NCI-H526 (cell line): ENCODE measurements at places on chromosomes 2 and 18.

DNA sequence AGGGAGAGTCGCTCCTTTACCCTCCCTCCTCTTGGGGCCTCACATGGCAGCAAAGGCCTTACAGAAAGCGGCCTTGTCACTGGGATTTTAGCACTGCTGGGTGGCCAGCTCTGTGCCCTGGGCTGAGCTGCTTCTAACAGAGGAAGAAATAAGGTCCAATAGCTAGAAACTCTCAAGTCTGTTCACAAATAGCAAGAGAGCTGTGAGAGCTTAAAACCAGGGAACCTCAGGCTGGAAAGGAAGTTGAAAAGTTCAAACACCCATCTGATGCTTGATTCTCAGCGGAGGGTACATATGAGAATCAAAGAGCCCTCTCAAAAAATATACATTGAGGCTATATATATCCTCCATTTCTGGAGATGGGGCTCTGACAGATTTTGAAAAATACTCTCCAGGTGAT is 54.7 kb downstream of the ST6GAL2 start:
- DNase-seq: no peak

DNA sequence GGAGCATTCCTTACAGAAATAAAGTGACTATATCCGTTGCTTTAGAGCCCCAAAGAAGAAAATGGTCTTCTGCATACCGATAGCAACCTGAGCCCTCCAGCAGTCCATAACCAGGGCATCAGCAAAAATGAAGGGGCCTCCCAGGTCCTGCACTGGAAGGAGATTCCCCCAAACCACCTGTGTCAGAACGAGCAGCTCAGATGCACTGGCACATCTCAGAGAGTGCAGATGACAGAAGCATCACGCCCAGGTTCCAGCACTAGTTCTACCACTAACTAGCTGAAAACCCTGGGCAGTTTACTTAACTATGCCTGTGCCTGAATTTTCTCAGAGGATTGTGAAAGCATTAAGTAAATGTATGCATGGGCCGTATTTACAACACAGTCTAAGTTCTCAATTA is 466.7 kb upstream of the MYT1L start:
- DNase-seq: no peak

GRCh38 chr2:100126201-100126600 is 16.2 kb downstream of the AFF3 start:
- no peak for DNase-seq

DNA sequence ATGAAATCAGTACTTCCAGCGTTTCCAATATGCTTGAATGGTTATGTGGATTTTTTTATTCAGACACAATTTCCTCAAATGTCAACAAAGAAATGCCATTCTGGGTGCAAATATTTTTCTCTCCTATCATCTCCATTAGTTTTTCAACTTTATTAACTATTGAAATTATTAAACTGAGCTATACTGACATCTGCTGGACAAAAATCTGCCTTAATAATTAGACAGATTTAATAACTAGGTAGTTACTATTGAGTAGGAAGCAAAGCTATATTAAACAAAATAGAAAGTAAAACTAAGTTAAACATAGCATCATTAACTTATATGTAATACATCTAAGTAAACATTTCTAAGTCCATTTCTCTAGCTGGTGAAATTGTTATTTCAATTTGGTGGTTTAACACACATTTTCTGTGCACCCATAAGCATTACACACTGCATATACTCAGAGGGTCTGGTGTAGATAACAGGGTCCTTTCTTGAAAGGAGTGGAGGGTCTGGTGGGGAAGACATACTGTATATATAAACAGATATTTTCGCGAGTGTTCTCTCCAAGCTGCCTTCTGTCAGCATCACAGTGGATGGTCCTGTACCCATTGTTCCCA is 77.0 kb downstream of the LANCL1 start:
- no peak for DNase-seq

DNA sequence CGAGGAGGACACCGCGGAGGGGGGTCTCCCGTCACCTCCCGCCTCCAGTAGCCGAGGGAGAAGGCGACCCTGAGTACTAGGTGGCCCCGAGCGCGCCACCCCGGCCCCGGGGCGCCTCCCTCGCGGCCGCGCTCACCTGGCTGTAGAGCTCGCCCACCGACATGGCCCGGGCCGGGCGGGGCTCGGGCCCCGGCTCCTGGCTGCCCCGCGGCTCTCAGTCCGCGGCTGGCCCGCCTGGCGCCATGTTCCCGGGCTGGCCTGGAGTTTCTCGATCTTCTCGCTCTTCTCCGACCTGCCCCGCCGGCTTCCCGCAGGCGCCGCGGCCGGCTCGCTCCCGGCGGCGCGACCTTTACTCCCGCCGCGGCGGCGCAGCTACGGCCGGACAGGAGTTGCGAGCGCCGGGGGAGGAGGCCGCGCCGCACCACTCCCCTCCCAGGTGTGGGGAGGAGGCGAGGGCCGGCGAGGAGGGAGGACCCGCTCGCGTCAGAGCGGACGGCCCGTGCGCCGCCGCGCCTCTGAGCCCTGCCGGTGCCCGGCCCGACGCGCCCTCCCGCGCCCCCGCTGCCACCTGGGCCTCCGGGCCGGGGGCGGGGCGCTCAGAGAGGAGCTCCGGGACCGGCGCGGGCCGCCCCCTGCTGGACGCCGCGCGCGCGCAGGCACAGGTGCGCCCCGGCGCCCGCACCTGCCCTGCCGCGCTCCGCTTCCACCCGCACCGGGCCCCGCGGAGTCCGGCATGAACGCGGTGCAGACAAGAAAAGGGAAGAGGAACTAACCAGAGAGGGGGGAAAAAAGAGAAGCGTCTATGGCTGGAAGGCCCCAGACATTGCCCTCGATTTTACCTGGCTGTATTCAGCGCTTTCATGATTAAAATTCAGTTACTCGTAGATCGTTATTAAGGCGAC is at the start of gene MYO5B:
Gene MYO5B (minus strand): TSS at position 517 of the 902 bp plus-strand sequence. CDS start 354 bp downstream, at position 163.
- peak; percentile 96 for DNase-seq

DNA sequence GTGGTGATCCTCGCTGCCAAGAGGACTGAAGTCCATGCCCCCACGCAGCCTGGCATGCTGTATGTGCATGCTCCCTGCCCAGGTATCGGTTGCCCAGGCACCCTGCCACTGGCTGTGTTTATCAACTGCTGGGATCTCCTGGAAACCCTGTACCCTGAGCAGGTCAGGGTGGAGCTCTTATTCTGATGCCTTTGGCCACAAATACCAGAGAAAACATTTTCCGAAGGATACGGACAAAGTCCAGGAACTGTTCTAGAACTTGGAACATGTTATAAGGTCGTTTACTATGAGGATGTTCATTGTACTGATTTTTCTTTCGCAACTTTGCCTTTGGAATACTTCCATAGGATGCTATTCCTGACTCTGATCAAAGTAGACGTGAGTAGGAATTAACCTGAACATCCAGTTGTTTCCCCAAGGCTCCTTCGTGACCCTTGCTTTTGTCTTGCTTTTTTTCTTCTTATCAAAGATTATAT is 55.2 kb downstream of the TMEM17 start:
- no peak for DNase-seq

- no peak for DNase-seq
Measured at GRCh38 chr2:735670-736218, 58.5 kb upstream of the TMEM18 start.

GRCh38 chr2:61450144-61450543 is 20.7 kb downstream of the USP34 start:
- no peak for DNase-seq

DNA sequence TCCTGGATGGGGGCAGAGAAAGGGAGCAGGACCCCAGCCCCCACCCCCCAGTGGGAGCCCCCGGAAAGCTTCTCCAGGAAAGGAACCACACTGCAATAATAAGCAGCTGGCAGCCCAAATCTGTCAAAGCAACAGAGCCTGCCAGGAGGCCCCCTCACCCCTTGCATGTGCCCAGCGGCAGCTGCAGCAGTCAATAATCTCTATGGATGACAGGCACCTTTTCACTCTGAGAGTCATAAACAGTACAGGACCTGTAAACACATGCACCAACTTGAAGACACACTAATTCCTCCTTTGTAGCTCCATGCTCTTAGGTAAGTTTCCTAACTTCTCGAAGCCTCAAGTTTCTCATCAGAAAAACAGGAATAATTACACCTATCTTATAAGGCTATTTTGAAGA is 26.2 kb upstream of the KDM3A start:
- no peak for DNase-seq

GRCh38 chr2:134573085-134573370 is 145.8 kb downstream of the TMEM163 start:
- DNase-seq: no peak

GRCh38 chr2:120732506-120733237 is 3.0 kb upstream of the GLI2 start:
- no peak for DNase-seq

- DNase-seq: no peak
Measured at GRCh38 chr2:177568390-177568789, 175.8 kb downstream of the AGPS start.

DNA sequence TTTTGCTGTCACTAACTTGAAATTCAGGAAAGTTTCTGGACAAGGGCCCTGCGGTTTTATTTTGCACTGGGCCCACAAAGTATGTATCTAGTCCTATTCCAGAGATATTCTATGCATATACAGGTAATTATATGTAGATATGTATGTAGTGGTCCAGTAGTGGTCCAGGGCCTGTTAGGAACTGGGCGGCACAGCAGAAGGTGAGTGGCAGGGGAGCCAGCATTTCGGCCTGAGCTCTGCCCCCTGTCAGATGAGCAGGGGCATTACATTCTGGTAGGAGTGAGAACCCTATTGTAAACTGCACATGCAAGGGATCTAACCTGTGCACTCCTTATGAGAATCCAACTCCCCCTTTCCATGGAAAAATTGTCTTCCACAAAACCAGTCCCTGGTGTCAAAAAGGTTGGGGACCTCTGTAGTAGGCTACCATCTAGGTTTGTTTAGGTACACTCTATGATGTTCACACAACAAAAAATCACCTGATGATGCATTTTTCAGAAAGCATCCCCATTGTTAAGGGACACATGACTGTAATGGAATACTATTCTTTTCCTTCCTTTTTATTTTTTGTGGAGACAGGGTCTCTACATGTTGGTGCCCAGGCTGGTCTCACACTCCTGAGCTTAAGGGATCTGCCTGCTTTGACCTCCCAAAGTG is 2.8 kb upstream of the PPP4R3B start:
- DNase-seq: peak; percentile 51

- DNase-seq: no peak
Measured at GRCh38 chr2:143158551-143159485, 29.6 kb downstream of the ARHGAP15 start.

DNA sequence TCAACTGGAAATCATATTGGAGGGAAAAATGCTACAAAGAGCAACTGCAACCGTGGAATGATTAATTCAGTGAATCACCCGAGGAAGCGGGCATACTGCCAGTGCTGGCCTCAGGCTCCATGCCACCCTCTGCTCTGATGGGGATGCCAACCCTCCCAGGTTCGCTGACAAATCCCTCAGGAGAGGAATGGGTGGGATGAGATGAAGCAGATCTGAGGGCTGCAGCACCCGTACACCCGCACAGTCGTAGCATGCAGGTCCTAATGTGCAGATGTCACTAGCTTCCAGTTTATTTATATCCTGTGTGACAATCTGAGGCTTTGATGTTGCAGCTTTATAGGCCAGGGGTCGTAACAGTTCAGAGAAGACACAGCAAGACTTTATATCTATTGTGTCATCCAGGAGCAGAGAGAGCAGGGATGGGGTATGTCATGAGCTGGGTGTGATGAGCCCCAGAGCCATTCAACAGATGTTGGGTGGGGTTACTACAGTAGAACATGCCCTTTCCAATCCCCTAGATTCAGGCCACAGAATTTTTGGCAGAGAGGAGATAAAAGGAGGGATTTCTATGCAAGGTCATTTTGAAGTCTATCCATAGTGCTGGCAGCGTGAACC is 44.6 kb downstream of the DPP4 start:
- DNase-seq: no peak

- no peak for DNase-seq
Measured at GRCh38 chr2:101442042-101442666, 32.8 kb downstream of the RFX8 start.

DNA sequence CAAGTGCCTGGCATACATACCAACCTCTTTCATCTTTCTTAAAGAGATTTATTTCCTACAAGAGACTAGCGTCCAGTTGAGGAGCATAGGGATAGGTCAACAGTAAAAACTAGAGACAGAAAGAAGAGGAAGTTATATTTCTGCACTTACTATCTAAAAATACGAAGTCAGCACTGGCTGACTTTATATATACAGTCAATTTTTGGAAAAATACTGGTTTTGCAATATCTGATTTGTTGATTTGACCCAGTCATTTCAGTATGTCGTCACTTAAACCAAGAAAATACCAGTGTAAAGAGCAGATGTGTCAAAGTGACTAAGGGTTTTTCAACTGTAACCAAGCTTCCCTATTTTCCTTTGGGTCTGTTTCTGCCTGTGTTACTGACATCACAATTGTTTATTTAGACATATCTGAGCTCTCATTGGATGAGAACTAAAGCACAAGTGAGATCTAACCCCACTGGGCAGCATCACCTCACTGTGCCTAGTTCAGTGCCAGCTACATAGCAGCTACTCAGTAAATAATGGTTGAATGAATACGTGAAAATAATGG is 23.0 kb downstream of the CYTIP start:
- no peak for DNase-seq

- peak; percentile 60 for DNase-seq
Measured at GRCh38 chr18:26468931-26469340, 79.4 kb downstream of the KCTD1 start.

DNA sequence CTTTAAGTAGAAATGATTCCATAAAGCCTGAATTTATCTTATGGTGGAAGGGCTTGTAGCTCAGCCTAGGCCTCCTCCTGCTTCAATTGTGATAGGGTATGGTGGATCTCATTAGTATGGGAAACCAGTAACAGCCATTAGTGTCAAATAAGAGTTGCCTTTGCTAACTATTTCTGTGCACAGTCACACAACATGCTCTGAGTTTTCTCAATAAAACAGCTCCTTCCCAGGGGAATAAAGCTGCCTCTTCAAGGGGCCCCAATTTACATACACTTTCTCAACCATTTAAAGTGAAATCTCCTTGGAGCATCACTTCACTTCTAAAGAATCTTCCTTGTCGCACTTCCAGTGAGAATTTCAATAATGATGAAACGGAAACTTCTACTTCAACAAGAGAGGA is 53.4 kb downstream of the KLF7 start:
- DNase-seq: no peak
